ENCODE measurements at places on chromosomes 16 and 17.

- DNase-seq: no peak
These were observed 761 bp upstream of the LAT start for GRCh38 chr16:28984091-28984490.

GRCh38 chr17:67671493-67671892 lies 46.2 kb upstream of the NOL11 start:
- no peak for DNase-seq

DNA sequence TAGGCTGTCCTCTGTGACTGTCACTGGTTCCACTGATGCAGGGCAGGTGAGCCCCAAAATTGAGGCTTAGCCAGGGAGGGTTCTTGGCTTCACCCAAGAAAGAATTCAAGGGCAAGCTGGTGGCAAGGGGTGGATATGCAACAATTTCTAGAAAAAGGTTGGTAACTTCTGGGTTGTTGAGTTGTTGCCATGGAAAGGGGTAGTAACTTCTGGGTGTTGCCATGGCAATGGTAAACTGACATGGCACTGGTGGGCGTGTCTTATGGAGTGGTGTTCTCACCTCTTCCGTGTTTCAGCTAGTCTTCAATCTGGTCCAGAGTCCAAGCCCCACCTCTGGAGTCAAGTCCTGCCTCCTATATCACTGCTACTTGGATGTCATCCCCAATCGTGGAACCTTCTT lies 9.5 kb upstream of the GUCY2D start:
- DNase-seq: no peak

DNA sequence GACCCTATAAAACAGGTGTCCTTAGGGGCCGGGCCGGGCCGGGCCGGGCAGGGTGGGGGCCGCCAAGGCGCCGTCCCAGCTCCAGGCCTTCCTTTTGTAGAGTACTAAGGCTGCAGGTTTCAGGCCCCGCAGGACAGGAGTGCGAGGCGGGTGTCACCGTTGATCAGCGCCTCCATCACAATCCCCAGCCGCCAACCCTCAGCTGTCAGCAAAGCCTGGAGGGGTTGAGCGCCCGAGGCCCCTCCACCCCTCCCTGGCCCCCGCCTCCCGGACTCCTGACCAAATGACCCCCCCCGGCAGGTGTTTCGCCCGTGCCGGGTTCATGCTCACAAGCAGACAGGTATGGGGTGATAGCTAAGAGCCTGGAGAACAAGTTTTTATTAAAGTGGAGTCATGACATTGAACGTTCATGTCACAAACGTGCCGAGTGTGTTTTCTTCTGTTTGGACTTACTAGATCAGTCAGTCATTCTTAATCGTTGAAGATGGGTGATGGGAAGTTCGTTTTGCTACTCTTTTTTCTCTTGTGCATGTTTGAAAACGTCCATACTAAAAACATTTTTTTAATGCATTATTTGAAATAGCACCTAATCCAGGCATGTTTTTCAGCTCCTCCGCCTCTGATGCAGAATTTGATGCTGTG lies 534 bp downstream of the ARL2BP start:
- no peak for DNase-seq

DNA sequence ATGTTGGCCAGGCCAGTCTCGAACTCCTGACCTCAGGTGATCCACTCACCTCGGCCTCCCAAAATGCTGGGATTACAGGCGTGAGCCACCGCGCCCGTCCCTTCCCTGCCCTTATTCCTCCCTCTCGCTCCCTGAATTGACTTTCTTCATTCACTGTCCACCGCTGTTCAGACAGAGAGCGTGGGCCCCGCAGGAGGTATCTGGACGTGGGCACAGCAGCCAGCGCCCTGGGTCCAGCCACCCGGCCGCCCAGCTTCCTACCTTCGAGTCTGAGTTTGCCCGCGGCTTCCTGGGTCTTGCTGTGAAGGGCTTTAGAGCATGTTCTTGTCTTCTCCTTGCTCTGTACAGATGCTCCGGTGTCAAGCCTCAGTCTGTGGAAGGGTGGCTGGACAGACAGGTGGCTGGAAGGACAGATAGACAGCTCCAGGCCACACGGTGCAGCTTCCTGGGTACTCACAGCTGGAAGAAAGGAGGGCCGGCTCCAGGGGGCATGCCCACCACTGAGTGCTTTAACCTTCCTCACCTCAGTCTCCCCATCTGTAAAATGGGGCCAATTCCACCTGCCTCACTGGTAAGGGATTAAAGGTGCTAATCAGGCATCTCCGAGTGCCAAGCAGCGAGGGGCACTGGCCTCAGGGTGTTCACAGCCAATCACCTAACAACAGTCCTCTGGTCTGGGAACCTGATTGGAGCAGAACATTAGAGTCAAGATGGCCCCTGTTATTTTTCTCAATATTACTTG lies 13.6 kb downstream of the RHBDF2 start:
- no peak for DNase-seq

DNA sequence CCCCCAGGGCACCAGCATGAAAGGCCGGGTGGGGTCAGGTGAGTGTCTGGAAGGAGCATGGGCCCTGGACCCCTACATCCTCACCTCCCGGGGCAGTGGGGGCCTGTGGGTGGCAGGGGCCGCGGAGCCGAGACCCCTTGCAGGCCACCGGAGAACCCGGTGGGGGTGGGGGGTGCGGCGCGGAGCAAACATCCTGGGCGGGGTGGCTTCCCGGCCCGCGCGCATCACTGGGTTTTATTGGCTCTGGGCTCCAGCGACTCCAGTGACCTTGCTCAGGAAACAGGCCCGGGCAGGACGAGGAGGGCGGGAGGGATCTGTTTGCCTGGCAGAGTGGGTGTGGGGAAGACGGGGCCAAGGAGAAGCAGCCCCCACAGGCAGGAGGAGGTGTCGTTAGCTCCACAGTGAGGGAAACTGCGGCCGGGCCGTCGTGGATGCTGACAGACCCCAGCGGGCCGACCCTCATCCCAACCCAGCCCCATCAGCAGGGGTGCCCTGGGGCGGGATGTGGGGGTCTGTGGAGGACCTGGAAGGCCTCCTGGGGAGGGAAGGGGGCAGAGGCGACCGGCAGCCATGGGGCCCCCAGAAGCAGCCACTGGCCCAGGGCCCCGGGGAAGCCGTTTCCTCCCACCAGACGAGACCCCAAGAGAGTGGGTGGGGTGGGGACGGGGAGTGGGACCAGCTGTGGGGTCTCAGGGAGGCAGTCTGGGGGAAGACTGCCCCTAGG lies 10.6 kb downstream of the SSTR5 start:
- DNase-seq: no peak

DNA sequence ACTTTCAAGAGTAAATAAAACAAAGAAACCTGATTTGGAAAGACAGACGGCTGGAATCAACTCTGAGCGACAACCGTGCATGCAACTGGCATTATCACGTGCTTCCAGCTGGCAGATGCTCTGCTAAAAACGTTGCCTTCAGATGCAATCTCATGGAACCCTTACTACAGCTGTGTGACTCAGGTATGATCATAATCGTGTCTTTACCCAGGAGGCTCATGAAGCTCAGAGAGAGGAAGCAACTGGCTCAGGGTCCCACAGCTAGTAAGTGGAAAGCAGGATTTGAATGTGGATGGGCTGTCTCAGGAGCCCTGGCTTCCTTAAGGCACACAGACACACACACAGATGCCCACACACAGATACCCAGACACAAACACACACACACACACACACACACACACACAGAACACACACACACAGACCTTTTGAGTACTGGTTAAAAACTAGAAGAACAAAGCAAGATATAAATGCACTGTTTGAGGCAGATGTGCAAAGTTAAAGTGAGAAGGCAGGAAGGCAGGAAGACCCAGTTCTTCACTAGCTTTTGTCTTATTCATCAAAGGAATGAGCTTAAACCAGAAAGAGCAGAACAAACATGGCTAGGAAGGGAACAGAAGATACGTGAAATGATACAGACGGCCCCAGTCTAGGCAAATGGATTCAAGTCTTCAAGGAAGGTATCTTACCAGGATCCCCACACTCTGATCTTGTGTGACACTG lies 275.2 kb downstream of the MAF start:
- DNase-seq: no peak

- no peak for DNase-seq
These were observed 220.2 kb upstream of the TBX2 start for GRCh38 chr17:61179380-61179806.

Data from activated CD4-positive, alpha-beta T cell treated with anti-CD3 and anti-CD28 coated beads for 24 hours (primary cell).